ENCODE measurements at places on chromosomes 2 and 18. TPM values are rescaled to one million over a fixed set of nuclear protein-coding genes. Genes with fewer than 3 reads are reported as not detected.

The GREB1 gene
- total RNA-seq: 1.3 TPM

The GRHL1 gene
- total RNA-seq: 0.37 TPM

The ZSWIM2 gene
- total RNA-seq: 0.09 TPM

The FAM117B gene
- 5.4 TPM for total RNA-seq

The ZNF396 gene
- 2.8 TPM for total RNA-seq

The SP140 gene
- total RNA-seq: under 0.01 TPM

All from smooth muscle cell of bladder (primary cell).